ENCODE measurements at places on chromosomes 16 and 17. TPM values are rescaled to one million over a fixed set of nuclear protein-coding genes. Genes with fewer than 3 reads are reported as not detected.

The TSPOAP1 gene
- 12.1 TPM for total RNA-seq

The SNX20 gene
- 0.95 TPM for total RNA-seq

The NFATC3 gene
- 23.7 TPM for total RNA-seq

The MILR1 gene
- total RNA-seq, result 3.8 TPM

The ACE gene
- total RNA-seq, result 4.8 TPM

The KRTAP4-6 gene
- total RNA-seq, result not detected

The KRTAP4-1 gene
- not detected for total RNA-seq

The CNGB1 gene
- not detected for total RNA-seq

The KAT2A gene
- 22.0 TPM for total RNA-seq

The AIPL1 gene
- total RNA-seq, result not detected

The MLYCD gene
- 48.2 TPM for total RNA-seq

The KRT32 gene
- total RNA-seq, result not detected

DNA sequence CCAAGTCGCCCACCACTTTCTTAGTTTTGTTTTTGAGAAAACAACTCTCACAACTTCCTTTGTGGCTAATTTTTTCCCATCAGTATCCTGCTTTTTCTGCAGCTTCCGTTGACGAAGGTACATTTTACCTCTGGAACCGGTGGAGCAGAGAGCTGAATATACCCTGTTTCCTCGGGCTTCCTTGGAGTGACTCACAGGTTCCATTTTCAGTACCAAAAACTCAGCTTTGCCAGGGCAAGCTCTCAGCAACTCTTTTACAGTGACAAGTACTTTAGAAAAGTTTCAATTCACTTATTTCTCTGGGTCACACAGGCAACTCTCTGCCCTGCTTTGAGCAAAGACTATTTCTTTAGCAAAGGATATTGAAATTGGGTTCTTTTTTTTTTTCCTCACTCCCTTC is 318.9 kb downstream of the SNX29 start:
- no peak for DNase-seq

GRCh38 chr16:69831212-69832123 is 69.3 kb downstream of the WWP2 start:
- DNase-seq, result no peak

DNA sequence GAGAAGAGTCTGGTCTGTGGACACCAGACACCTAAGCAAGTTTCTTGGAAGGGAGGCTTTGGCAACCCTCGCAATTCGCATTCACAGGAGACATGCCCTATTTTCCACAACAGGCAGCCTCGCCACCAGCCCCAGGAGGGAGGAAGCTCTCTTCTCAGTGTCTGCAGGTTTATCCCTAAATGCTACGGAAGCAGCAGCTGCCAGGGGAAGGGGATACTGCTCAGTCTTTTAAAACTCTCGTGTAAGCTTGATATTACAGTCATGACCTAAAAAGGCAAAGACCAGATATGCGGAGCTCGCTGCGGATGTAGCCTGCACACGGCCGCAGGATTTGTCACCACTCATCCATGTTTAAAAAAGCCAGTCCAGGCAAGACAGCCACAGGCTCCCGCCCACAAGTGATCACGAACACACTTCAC is 159.2 kb upstream of the RPH3AL start:
- no peak for DNase-seq

- DNase-seq, result peak; percentile 72
Observed at GRCh38 chr17:72118335-72119076, 2.3 kb upstream of the SOX9 start.

GRCh38 chr16:83051451-83051850 is 424.7 kb downstream of the CDH13 start:
- no peak for DNase-seq

DNA sequence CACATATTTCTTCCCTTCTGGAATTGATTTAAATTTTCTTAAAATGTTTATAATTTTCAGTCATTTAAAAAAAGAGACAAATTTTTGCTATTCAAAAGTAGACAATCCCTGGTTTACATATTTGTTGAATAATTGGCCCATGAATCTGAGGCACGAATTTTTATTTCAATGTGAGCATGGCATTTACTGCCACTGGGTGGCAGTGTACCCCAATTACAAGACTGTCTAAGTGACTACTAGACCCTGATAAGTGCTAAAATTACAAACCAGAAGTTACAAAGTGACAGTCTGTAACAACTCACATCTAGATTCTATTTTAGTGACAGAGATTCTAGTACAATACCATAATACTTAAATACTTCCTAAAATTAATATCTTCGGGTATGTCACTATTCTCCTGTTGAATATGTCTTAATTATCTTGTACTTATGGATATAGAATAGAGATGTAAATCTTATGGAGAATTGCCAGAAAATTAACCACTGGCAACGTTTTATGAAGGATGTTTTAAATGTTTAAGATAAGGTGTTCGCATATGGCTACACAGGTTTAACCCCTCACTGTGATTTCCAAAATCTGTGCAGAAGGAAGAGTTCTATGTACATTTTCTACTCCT is 235.8 kb downstream of the MAP2K4 start:
- no peak for DNase-seq

DNA sequence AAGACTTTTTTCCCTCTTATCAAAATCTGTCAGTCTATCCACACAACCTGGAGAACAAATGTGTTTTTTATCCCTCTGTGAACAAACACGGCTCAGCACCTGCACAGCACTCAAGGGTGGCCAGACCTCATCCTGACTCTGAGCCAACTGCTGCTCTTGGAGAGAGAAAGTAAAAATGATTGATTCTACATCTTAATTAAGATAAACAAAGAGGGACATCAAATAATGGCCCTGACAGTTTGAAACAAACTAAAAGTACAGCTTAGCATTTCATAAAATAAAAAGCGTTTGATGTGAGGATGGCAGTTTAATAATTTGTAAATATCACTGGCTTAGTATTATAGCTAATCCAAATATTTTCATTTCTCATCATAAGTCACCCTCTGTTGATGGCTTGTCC is 106.2 kb downstream of the SNX11 start:
- DNase-seq, result no peak

DNA sequence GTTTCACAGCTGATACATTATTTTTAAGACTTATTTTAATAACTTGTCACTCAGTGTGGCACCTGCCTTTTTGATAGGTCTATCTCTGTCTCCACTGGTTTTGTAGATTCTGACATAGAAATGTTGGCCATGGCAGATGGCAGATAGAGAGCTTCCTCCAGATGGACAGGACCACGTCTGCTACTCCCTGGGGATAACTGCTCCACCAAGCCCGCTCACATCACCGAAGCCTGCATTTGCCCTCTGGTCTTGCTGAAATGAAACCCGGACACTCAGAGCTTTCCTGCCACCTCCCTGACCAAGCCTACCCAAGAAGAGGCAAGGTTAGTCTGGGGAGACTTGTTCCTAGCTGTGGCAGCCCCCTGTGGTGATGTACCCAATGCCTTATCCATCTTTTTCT is 16.4 kb upstream of the HAP1 start:
- DNase-seq, result no peak

GRCh38 chr17:9658593-9659211 is 13.4 kb downstream of the USP43 start:
- no peak for DNase-seq

- no peak for DNase-seq
Observed at GRCh38 chr17:70172923-70173322, 3.6 kb downstream of the KCNJ2 start.

- no peak for DNase-seq
Observed at GRCh38 chr16:86210403-86211193, 299.7 kb upstream of the FOXF1 start.

- DNase-seq, result no peak
Observed at GRCh38 chr17:79114458-79115301, 40.1 kb downstream of the ENGASE start.

GRCh38 chr17:34675605-34676004 is 96.2 kb downstream of the TMEM132E start:
- no peak for DNase-seq

GRCh38 chr17:50925296-50925891 is 59.2 kb upstream of the TOB1 start:
- no peak for DNase-seq

DNA sequence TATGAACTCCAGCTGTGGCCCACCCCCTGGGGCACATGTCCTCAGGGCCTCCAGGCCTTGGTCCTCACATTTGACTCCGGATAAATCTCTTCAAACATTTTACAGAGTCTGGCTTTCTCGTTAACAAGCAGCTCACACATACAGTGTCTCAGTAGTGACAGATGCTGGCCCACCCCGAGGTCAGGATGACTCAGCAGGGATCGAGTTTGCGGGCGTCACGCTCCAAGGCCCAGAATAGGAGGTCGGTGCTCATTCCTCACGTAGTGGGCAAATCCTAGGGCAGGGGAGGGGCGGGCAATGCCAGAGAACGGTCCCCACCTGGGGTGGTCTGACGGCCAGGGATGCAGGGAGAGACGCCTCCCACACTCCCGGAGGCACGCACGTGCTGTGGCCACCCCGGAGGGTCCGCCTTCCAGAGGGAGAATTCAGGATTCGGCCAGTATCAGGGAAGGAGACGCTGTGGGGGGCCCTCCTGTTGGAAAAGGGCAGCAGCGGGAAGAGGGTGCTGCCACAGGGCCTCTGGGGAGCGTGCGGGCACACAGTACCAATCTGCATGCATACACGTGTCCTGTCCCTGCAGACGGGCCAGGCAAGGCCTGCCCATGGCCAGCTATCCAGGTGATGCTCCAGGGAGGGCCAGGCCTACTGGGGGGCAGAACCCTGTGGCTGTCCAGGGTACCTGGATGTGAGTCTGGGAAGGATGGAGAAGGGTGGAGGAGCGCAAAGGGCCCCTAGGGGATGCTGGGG is 8.6 kb downstream of the SLC7A5 start:
- peak; percentile 70 for DNase-seq

DNA sequence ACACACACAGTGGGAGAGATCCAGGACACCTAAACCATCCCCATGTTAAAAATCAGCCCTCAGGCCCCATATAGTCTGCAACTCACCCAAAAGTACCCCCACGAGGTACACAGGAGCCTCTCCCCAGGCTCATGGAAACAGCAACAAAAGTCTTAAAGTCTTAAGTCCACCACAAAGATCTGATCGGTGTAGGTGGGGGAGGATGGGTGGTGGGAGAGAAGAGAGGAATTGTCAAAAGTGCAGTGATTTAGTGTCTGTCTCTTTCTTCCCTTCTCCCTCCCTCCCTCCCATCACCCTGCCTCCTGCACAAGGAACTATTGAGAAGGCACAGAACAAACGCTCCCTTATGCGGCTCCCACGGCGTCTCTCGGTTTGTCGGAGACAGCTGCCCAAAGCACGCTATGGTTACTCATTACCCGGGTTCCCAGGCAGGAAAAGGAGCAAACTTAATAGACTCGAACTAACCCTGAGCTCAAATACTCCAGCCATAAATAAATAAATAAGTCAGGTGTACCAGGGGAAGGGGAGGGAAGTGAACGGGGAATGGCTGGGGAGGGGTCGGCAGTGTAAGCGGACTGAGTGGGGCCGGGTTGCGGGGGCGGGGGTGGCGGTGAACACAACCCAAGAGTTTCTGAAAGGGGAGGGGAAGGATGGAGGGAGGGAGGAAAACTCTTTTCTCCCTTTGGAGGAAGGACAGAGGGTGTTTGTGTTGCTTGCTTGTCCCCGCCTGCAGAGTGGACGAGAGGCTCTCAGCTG is 477.4 kb downstream of the SLC39A11 start:
- DNase-seq, result no peak

- DNase-seq, result no peak
Observed at GRCh38 chr17:54956791-54957190, 11.7 kb downstream of the COX11 start.

- DNase-seq, result no peak
Observed at GRCh38 chr16:64919929-64920607, 201.8 kb downstream of the CDH11 start.

DNA sequence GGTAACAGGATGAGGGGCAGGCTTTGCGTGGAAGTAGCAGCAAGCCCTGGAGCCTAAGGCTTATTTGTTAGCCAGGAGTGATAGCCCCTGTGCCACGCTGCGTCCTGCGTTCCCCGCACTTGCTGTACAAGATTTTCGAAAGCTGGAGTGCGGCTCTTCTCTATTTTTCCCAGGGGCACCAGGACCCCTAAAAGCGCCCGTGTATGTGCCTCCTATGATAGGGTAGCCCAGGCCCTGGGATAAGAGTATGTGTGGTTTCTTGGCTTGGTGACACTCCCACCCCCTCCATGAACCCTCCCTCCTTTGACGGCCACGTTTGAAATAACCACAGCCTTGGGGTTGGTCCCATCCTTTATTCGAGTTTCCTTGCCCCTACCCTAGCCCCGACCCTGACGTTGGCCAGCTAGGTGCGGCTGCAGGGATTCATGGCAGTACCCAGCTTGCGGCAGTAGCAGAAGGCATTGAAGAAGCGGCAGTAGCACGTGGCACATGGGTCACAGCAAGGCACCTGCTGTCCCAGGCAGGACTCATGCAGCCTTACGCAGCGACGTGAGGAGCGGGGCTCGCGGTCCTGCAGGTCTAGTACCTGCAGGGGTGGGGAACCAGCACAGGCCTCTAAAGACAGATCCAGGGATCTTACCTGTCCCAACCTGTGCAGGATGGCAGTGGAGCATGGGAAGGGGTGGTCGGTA is 968 bp downstream of the AGRP start:
- DNase-seq, result no peak

DNA sequence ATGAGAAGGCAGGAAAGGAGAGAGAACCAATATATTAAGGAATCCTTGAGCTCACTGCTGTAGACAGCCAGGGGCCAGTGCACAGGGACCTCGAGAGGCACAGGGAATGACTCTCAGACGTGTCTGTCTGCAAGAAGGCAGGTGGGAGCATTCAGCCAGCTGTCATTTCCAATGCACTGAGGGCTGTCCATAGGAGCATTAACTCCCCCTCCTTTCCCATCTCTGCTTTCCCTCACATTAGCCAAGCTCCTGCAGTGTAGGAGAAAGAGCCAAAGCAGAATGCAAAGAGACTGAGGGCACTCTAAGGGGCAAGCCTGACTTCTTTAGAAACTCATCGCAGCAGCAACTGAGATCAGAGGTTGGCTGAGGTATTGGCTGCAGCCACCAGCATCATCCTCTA is 218.3 kb downstream of the CDH13 start:
- no peak for DNase-seq

All from Right ventricle myocardium inferior (tissue), 1 donor.